ENCODE measurements at places on chromosomes 2 and 18. TPM values are rescaled to one million over a fixed set of nuclear protein-coding genes. Genes with fewer than 3 reads are reported as not detected.

The MARCO gene
- 2.2 TPM for total RNA-seq

GRCh38 chr2:59892398-59892797 lies 661.1 kb downstream of the BCL11A start:
- H3K4me3 ChIP-seq = no peak overlapping the region
- no peak overlapping the region for H3K27ac ChIP-seq
- no peak for DNase-seq
- no peaks in the 10 kb centered on the region for H3K36me3 ChIP-seq
- no peaks in the 10 kb centered on the region for H3K27me3 ChIP-seq

DNA sequence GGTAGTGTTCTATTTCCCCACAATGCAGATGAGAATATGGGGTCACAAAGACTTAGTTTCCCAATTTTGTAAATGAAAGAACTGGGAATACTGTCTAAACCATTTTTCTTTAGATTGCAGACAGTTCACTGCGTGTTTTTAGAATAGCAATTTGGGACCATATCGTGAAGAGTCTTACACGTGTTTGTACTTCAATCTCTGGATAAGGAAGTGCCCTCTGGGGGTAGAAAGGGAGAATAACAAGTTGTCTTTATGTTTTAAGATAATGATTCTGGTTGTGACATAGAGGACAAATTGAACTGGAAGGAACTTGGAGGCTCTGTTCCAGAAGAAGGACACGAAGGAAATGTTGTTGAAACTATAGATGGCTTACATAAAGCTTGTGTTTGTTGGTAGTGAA lies 457.7 kb downstream of the CBLN2 start:
- no peak overlapping the region for H3K27ac ChIP-seq
- no peaks in the 10 kb centered on the region for H3K27me3 ChIP-seq
- DNase-seq = no peak
- H3K4me1 ChIP-seq = no peaks in the 10 kb centered on the region

- no peaks in the 10 kb centered on the region for H3K4me1 ChIP-seq
- no peaks in the 10 kb centered on the region for H3K36me3 ChIP-seq
- no peak overlapping the region for H3K27ac ChIP-seq
Observed at GRCh38 chr2:143839456-143839855, 680.5 kb downstream of the ZEB2 start.

DNA sequence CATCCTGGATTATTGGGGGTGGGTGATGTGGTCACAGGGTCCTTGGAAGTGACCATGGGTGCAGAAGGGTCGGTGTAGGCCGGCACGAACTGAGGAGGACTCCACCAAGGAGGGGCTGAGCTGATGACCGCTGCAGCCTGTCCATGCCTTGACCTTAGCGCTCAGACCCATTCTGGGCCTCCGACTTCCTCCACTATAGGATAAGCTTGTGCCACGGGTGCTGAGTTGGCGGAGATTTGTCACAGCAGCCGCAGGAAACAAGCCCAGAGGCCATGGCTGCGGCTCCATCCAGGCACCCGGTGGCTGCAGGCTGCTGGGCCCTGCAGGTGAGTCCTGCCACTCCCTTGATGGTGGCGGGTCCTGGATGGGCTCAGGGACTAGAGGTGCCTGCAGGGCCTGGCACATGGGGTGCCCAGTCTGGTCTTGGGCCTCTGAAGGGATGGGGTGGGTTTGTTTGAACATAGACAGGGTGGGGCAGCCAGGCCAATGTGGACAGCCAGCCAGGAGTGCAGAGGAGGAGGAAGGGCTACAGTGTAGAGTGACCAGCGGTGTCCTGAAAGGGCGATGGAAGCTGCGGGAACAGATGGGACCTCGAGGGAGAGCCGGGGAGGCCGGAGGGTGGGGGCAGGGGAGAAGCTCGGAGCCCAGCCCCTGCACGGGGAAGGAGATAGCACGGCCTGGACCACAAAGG lies 84.8 kb downstream of the SEPTIN10 start:
- no peaks in the 10 kb centered on the region for H3K36me3 ChIP-seq
- no peak overlapping the region for H3K4me3 ChIP-seq
- no peaks in the 10 kb centered on the region for H3K27me3 ChIP-seq
- no peak overlapping the region for H3K27ac ChIP-seq

GRCh38 chr2:147607379-147607778 lies 237.4 kb upstream of the ACVR2A start:
- no peaks in the 10 kb centered on the region for H3K4me1 ChIP-seq
- H3K4me3 ChIP-seq = no peak overlapping the region
- H3K27ac ChIP-seq = no peak overlapping the region
- H3K36me3 ChIP-seq = no peaks in the 10 kb centered on the region

Data from heart left ventricle (tissue), 16 donors.